Adipocyte (in vitro differentiated cells): ENCODE measurements at places on chromosomes 1 and 21.

DNA sequence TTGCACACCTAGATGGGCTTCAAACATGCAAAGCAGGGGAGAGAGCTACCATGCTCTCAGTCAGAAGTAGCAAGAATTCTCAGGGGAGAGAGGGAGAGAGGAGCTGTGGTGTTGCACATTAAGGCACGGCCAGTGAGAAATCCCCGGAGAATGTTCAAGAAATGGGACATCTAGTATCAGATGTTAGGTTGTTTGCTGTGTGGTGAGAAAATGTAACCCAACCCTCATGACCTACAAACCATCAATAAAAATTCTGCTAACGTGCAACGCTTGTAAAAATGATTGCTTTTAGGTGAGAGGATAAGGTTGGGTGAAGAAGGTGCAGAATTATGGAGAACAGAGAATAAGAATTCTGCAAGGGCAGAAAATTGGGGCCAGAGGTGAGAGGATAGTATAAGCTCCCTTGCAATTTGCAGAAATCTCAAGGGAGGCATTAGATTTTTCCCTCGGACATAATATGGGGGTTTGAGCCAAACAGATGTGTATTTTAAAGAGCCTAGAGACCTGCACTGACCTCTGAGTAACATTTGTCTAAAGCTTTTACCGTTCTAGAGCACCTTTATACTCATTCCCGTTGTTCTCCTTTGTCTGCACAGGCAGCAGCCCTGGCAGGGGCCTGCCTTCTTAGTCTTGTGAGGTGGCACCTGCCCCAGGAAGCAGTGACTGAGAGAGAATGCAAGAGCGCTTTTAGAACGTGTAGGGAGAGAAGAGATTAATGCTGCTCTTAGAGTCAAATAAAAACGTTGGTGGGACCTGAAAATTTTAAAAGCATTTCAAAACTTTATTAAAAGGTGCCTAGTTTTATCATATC lies 25.4 kb upstream of the KIAA0040 start:
- DNase-seq: no peak

- DNase-seq: peak; percentile 17
Measured at GRCh38 chr1:70948396-70949017, 99.1 kb downstream of the PTGER3 start.

- DNase-seq: no peak
Measured at GRCh38 chr1:183905508-183906113, 100.7 kb downstream of the RGL1 start.

GRCh38 chr1:34013958-34014737 lies 150.3 kb downstream of the HMGB4 start:
- DNase-seq: peak; percentile 1

- DNase-seq: no peak
Measured at GRCh38 chr1:154499446-154499845, 2.6 kb upstream of the TDRD10 start.

DNA sequence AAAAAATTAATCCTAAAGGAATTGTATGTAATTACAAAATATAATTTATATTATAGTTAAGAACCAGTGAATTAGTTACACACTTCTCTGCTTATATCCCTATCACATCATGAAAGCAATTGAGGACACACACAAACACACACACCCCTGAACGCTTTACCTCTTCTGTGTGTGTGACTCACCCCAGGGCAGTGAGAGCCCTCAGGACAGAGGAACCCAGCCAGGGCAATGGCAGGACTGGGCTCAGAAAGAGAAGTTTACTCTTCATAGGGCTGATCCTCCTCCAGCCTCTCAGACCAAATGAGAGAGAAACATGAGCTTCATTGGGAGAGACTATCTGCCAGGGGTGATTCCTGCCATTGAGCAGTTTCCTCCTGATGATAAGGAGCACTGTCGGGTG lies 38.1 kb downstream of the SLC44A3 start:
- DNase-seq: peak; percentile 47

- DNase-seq: no peak
Measured at GRCh38 chr1:15260418-15261154, 13.6 kb downstream of the FHAD1 start.
